Urinary bladder (tissue), 4 donors: ENCODE measurements at places on chromosomes 7 and 10. TPM values are rescaled to one million over a fixed set of nuclear protein-coding genes. Genes with fewer than 3 reads are reported as not detected.

- no peak for DNase-seq
These were observed 80.6 kb downstream of the IGF2BP3 start for GRCh38 chr7:23389701-23390100.

- DNase-seq = no peak
These were observed 191.9 kb downstream of the MAD1L1 start for GRCh38 chr7:2040893-2041270.

Gene PCLO
- total RNA-seq = 6.5 TPM

DNA sequence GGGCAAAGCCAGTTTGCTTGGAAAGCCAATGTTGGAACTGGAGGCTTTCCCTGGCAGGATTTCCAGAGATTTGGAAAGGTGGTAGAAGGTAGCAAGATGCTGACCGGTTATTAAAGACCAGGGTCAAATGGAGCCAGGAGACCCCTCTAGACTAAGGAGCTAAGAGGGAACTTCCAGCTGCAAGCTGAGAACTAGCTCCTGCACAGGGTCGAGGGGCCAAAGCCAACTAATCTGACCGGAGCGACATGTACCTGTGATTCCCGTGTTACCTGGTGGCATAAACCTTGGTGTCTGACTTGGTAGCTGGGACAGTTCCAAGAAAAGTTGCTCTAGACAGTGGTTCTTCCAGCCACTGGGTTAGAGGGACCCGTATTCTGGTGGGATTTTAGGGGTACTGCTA, 41.8 kb downstream of the SPDYE5 start:
- DNase-seq = no peak

Gene PNLIPRP3
- not detected for total RNA-seq

GRCh38 chr7:29825775-29826529, 19.6 kb downstream of the WIPF3 start:
- DNase-seq = no peak

Gene DDC
- total RNA-seq = 2.0 TPM

GRCh38 chr10:98748298-98748697, 301.6 kb upstream of the HPS1 start:
- DNase-seq = no peak

GRCh38 chr7:34320926-34321661, 336.9 kb upstream of the NPSR1 start:
- DNase-seq = peak; percentile 28

DNA sequence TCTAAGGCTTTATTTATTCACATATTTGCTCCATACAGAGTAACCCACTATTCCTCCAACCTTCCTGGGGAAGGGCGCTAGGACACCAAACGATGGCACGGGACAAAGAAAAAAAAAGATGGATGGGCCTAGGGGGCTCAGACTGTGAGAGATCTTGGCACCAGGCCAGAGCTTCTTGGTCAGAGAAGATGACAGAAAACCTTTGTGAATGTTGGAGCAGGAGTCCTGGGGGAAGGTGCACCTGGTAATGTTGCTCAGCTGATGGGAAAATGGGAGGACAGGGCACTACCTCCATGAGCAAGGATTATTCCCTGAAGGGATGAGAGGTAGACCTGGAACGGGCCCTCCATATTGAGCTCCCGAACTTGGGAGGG, 1.4 kb upstream of the SH3PXD2A start:
- no peak for DNase-seq

GRCh38 chr10:86434656-86435055, 68.1 kb upstream of the GRID1 start:
- DNase-seq = no peak

GRCh38 chr7:92644406-92645113, 54.4 kb upstream of the FAM133B start:
- DNase-seq = no peak

- DNase-seq = no peak
These were observed 89.0 kb downstream of the SEMA3A start for GRCh38 chr7:84105586-84105985.

GRCh38 chr10:71234970-71235685, 22.8 kb downstream of the UNC5B start:
- peak; percentile 86 for DNase-seq

- no peak for DNase-seq
These were observed 586.4 kb upstream of the SEMA3D start for GRCh38 chr7:85773116-85773728.

Gene NPY
- total RNA-seq = 4.3 TPM

DNA sequence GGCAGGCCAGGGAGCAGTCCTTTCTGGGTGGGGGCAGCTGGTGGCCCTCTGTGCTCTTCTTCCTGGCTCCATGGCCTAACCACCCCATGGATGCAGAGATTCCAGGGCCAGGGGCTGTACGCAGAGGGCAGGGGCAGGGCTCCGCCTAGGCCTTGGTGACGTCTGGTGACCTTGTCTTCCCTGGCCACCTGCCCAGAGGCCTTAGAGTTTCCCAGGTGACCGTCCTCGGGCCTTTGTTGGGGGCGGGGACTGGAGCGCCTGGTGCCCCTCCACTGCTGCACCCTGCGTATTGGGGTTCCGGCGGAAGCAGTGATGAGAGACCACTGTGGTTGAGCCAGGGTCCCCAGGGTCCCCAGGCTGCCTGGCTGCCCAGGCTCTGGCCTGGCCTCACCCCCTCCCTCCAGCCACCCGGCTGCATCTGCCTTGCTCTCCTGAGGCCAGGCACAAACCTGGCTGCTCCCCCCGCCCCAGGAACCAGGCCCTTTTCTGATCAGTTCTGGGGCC, 10.3 kb downstream of the PWWP2B start:
- DNase-seq = no peak

Gene CAMK2B
- total RNA-seq = 1.5 TPM

GRCh38 chr7:1130021-1130990, 29.7 kb downstream of the ZFAND2A start:
- no peak for DNase-seq

GRCh38 chr7:112546723-112547513, 66.1 kb downstream of the LSMEM1 start:
- DNase-seq = no peak

- DNase-seq = no peak
These were observed 8.7 kb downstream of the ZNF365 start for GRCh38 chr10:62382831-62383230.
